Muscle of back (tissue), 13 donors: ENCODE measurements at places on chromosomes 12 and 14. TPM values are rescaled to one million over a fixed set of nuclear protein-coding genes. Genes with fewer than 3 reads are reported as not detected.

DNA sequence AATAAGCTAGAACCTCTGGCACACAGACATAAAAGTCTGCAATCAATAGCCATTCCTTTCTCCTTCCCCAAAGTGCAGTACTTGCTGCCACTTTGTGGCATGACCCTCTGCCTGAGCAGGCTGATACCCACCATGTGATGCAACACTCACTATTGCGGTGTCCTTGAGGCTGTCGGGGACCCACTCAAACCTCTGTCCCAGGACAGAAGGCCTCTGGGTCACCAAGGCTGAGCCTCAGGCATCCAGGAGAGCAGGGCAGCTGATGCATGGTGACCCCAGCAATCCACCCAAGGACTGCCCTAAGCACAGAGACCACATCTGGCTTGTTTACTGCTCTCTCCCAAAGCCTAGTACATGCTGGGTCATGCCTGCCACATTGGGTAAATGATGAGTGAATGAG is 114.2 kb downstream of the DPF3 start:
- DNase-seq: no peak

DNA sequence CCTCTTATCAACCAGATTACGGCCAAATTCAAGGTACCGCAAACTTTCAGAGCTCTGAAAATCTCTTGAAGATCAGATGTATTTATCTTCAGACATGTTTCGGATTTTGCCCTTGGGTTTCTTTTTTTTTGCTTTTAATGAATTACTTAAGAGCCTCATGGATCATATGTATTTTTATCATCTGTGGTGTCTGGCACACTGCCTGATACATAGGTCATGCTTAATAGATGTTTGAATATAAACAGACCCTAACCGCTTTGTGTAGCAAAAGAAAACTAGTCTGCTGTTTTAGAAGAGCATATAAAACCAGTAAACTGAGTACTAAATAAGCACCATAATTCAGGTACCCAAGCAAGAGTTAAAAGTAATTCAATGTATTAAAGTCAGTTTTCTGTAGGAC is 20.1 kb upstream of the TBK1 start:
- DNase-seq: no peak

- DNase-seq: no peak
These were observed 247.8 kb downstream of the MSRB3 start for GRCh38 chr12:65526311-65526710.

GRCh38 chr12:121701667-121702277 is 10.8 kb upstream of the TMEM120B start:
- DNase-seq: no peak

DNA sequence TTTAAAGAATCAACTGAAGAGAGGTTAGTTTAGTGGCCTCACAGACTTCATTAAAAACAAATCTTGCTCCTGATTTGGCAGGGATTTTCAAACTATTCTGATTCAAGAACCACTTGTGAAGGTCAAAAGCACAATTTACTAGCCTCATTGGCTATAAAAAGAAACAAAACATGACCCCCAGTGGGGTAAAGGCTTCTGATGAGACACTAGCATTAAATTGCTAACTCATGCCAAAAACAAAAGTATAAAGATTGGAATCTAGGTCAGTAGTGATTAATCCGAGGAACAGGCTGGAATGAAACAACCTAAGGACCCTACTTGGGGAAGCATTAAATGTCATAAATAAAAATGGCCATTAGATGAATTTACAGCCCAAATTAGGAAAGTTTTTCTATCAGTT is 312.3 kb downstream of the PAWR start:
- peak; percentile 7 for DNase-seq

DNA sequence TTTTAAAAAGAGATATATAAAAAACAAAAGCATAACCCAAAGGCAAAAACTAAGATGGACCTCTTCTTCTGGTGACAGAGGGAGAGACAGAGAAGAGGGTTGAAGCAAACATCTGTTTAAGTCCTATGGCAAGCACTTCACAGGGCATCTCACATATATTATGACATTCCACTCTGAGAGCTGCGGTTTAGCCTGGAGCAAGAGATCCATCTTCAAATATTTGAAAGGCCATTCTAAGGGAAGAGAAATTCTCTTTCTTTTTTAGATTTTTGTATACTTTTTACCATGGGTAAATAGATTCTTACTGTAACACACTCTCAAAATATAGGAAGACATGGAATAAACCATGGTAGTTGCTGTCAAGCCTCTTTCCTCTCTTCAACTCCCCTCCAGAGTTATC is 204.1 kb downstream of the GXYLT1 start:
- DNase-seq: no peak

- no peak for DNase-seq
These were observed 4.9 kb downstream of the RFLNA start for GRCh38 chr12:124299628-124300388.

NOC4L gene
- polyA plus RNA-seq: 13.1 TPM

TAC3 gene
- polyA plus RNA-seq: not detected

TAOK3 gene
- 18.7 TPM for polyA plus RNA-seq

CACNA1C gene
- polyA plus RNA-seq: 3.6 TPM

TTC9 gene
- polyA plus RNA-seq: 10.7 TPM

NDRG2 gene
- polyA plus RNA-seq: 164 TPM

KRT77 gene
- not detected for polyA plus RNA-seq
